Left lobe of liver (tissue), 2 donors: ENCODE measurements at places on chromosomes 5 and 9. TPM values are rescaled to one million over a fixed set of nuclear protein-coding genes. Genes with fewer than 3 reads are reported as not detected.
A peak's percentile ranks its signal among the peaks of the same experiment; 100 is the strongest.

The CAMK2A gene
- total RNA-seq = not detected

The KDM4C gene
- 15.8 TPM for total RNA-seq

The EQTN gene
- total RNA-seq = not detected

DNA sequence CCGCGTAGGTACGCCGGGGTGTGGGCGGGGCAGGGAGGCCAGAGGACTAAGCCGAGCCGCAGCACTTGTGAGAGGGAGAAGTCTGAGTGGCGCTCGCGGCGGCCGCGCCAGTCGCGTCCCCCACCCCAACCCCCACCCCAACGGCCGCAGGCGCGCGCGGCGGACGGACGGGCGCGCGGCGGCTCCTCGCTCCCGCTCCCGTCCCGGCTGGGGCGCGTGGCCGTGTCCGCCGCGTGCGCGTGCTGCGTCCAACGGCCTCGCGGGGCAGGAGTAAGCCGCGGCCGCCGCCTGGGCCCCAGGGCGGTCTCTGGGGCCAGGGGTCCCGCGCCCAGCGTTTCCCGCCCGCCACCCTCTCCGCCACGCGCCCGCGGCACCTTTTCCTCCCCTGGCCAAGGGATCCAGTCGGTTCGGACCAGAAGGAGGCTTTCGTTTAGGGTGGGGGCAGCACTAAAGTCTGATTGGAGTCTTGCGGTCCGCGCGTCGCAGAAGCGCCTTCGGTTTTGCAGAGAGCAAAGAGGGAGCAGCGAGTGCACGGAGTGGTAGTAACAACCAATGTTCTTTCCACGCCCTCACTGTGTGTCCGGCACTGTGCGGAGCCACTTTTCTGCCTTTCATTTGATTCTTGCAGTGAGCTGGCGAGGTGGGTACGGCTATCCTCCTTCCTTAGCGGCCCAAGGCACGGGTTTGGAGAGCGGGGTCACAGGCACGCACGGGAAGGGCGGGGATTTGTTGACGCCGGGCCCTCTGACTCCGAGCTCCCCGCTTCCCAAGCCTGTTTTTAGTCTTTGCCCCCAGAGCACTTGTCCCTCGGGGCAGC, 483 bp downstream of the G3BP1 start:
- peak; percentile 61 for DNase-seq

GRCh38 chr9:36328798-36329411, 70.7 kb upstream of the GNE start:
- DNase-seq = no peak

DNA sequence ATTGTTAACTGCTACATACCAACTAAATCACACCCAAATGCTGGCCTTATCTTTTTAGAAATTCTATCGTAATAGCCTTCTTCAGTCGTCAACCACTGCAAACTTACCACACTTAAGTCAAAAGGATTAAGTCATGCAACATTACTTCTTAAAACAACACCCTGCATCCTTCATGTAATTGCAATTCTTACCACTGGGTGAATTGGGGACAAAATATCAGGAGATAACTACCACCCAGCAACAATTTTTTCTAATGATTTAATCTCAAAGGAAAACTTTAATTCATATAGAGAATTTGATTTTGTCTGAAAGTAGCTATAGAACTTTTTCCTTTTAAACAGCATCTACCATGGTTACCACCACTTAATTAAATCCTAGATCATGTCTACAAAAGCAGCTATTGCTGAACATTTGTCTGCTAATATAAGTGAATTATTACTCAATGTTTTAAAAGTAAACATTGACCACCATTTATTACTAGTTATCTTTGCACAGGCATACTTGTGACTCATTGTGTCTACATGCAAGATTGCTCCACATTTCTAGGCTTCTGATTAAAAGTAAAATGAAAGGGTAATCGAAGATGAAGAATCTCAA, 10.5 kb downstream of the MLLT3 start:
- no peak for DNase-seq

DNA sequence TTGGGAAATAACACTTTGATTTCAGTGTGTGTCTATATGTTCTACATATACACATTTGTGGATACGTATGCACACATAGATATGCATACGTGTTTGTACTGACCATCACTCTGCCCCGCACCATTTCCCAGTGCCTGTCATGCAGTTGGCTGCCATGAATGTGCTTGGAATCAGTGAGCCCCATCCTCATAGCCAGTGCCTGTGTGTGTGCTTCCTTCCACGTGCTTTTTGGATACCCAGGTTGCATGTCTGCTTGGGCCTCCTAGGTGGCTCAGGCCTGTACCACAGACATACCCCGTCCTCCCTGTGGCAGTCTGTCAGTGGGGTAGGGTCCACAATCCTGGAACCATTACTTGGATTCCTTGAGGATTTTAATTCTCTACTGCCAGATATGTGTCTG, 243.6 kb downstream of the FANCC start:
- DNase-seq = peak; percentile 41

DNA sequence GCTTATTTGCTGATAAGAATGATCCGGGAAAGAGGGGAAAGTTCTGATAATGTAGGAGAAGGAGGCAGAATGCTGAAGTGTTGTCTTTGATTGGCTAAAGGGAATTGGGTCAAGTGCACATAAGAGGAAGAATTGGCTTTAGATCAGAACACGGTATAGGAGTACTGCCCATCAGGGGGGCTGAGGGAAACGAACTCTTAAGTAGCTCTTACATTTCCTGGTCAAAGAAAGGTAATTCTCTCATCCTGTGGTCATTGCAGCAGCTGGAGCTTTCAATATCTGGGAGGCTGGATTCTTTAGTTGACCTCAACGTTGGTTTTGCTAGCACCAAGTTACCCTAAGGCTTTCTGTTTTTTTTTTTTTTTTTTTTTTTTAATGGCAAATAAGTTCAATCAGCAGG, 178.7 kb upstream of the NR3C1 start:
- DNase-seq = no peak

- no peak for DNase-seq
These were observed 55.2 kb upstream of the PDE8B start for GRCh38 chr5:77155179-77155785.

DNA sequence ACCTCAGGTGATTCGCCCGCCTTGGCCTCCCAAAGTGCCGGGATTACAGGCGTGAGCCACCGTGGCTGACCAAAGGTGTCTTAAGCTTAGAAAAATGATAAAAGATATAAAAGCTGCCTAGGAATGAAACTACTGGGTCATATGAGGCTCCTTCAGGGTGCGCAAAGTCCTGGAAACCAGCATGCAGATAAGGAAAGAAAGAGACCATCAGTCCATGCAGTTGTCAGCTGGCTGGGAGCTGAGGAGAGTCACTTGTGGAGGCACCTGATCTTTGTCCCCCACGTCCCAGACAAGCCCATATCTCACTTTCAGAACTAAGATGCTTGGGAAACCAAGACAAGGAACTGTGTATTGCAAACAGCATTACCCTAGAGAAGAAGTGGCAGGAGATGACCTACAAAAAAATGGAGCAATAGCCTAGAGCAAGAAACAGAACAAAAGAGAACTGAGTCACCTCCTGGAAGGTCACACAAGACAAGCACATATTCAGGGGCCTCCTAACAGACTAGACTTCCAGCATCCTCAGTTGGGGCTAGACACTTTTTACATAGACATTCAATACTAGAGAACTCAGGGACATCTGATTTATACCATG, 2.8 kb upstream of the CCDC125 start:
- no peak for DNase-seq

GRCh38 chr5:79436821-79437220, 77.1 kb downstream of the HOMER1 start:
- DNase-seq = no peak

DNA sequence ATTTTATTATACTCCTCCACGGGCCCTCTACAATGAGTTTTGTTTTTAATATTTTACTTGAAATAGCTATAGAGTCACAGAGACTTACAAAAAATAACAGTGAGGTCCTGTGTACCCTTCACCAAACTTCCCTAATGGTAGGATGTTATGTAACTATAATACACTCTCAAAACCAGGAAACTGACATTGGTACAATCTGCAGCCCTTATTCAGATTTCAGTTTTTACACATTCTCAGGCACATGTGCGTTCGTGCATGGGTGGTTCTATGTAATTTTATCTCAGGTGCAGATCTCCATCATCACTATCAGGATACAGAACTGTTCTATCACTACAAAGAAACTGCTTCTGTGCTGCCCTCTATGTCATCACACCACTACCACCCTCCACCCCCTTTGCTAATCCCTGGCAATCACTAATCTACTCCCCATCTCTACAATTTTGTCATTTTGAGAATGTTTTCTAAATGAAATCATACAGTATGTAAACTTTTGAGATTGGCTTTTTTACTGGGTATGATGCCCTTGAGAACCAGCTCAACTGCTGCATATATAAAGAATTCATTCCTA, 16.4 kb downstream of the RAB14 start:
- DNase-seq = no peak

GRCh38 chr5:126540631-126541030, 54.4 kb downstream of the ALDH7A1 start:
- DNase-seq = no peak

DNA sequence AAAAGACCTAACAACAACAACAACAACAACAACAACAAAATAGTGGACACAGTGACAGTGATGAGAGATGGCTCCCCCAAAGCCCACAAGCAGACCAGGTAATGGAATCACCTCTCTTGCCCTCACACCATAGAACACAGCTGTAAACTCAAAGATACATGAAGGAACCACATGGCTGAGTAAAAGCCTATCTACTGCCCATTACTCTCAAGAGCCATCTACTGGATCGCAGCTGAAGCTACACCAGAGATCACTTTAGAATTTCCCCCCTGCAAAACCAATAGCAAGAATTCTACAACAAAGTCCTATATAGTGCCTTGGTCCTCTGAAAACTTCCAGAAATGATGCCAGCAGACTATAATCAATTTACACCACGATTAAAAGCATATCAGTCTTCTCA, 1537.6 kb upstream of the CDH9 start:
- DNase-seq = no peak

DNA sequence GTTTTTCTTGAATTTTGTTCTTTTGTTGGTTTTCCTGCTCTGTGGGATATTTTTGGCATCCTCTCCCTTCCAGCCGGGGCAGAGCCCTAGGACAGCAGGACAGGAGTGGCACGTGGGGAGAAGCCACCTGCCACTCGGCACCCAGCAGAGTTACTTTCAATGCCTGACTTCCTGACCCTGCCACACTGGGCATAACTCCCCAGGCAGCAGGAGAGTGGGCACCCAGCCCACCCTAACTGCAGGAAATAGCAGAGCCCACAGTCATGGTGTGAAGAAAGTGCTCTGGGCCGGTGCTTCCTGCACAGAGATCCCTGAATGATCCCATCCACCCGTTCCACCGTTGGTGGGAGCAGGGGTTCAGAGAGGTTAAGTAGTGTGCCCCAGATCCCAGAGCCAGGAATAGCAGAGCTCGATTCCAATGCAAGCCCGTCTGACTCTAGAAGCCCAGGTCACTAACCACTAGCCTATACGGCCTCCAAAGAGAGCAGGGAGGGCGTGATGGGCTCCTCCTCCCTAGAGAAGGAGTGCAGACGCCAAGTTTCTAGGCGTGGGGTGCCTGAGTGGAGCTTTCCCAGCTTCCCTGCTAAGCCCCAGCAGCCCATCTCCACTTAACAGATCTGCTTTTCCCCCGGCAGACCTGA, 8.1 kb upstream of the NUP214 start:
- peak; percentile 34 for DNase-seq

GRCh38 chr9:115364991-115365390, 247.0 kb upstream of the TNC start:
- DNase-seq = no peak
